ENCODE measurements at places on chromosomes 11 and 22. TPM values are rescaled to one million over a fixed set of nuclear protein-coding genes. Genes with fewer than 3 reads are reported as not detected.

SLC22A25 gene
- not detected for polyA plus RNA-seq

C22orf42 gene
- not detected for polyA plus RNA-seq

DNA sequence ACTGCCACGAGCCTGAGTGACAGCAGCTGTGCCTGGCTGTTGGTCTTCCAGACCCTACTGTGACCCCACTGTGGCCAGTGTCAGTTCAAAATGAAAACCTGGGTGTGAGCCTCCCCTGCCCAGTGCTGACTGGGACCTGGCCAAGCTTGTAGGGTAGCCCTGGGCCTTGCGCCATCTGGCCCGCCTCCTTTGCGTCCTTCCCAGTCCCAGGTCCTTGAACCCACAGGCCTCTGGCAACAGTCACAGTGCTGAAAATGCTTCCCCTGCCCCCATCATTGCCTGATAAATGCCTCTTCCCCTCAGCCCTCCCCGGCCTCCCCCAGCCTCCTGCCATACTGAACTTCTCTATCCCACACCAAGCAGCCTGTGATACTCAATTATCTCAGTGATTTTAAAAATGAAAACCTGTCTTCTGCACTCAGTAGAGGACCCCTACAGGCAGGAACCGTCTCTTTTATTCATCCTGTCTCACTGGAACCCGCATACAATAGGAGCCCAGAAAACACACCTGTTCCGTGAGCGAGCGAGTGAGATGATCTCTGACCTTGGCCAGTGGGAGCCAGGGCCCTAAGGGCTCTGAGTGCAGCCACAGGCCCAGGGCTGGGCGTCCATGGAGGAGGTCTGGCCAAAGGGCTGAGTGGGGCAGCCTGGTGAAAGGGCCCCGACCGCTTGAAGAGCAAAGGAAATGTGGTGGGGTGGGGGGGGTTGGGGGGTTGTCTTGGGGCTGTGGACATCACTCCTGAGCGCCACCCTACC, 49.7 kb upstream of the TTLL12 start:
- peak; percentile 89 for DNase-seq

SCGB1A1 gene
- polyA plus RNA-seq: not detected

DNA sequence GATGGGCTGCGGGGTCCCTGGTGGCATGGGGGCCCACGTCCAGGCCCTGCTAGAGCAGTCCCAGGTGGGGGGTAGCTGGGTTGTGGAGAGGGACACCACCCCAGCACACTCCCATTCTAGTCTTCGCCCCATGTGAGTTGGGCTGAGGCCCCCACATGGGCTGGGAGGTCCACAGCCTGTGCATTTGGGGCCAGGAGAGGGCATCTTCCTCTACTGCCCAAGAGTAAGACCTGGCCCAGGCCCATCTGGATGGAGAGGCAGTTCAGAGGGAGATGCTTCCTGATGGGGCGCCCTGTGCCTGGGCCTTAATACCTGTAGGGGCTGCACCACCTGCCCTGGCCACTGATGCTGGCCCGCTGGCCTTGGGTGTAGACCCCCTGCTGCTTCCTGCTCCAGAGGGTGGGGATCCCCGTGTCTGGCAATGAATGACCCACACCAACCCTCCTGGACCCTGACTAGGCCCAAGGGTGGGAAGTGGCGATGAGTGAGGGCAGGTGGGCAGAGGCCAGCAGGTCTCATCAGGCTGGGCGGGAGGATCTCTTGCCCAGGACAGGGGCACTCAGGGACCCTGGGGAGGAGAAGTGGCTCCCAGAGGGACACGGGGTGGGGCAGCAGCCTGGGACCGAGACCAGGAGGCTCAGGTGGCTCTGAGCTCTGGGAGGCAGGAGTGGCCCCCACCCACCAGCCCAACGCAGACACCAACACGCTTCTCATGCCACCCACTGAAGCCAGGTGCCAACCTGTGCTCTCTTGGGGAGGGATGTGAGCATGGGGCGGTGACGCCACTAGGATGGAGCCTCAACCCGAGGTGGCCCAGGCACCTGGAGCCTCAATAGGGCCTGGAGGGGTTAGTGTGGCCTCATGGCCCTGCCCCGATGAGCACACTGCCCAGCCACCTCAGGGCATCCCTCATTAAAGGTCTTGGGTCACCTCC, 17.4 kb upstream of the GNB1L start:
- DNase-seq: peak; percentile 16

DNA sequence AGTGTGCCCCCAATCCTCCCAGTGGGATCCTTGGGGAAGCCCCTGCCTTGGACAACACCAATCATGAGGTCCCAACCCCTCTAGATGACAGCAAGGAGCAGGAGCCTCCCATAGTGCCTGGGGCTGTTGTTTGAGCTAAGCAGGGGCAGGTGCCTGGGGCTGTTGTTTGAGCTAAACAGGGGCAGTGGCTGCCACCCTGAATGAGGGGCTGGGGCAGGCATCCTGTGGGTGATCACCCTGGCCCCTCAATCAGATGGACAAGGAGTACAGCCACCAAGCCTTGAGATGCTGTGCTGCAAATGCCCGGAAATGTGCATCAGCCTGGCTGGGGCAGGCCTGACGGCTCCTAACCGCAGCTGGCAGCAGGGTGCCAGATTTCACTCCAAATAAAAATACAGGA, 66.7 kb downstream of the MYEOV start:
- DNase-seq: no peak

- DNase-seq: no peak
Measured at GRCh38 chr11:3137486-3138177, 27.5 kb downstream of the OSBPL5 start.

- DNase-seq: peak; percentile 14
Measured at GRCh38 chr22:47393191-47393590, 630.7 kb downstream of the TBC1D22A start.

NPAS4 gene
- polyA plus RNA-seq: 0.11 TPM

IGF2 gene
- polyA plus RNA-seq: 44.2 TPM

MPPED2 gene
- polyA plus RNA-seq: 0.54 TPM

DNA sequence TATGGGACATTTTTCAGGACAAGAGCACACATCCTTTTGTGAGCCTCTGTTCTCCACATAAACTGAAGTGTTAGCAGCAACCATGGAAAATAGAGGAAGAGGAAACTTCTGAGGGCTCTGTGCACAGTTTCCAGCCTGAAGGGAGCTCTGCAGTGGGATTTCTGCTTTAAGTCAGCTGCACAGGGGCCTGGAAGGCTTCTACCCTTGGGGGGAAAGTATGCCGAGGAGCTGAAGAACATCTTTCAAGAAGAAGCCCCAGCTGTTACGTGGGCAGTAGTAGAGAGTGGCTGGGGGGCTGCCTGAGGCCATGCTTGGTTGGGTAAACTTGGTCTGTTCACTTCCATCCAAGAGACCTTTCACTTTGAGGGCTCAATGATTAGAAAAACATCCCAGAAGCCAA, 82.7 kb upstream of the EED start:
- no peak for DNase-seq

DNA sequence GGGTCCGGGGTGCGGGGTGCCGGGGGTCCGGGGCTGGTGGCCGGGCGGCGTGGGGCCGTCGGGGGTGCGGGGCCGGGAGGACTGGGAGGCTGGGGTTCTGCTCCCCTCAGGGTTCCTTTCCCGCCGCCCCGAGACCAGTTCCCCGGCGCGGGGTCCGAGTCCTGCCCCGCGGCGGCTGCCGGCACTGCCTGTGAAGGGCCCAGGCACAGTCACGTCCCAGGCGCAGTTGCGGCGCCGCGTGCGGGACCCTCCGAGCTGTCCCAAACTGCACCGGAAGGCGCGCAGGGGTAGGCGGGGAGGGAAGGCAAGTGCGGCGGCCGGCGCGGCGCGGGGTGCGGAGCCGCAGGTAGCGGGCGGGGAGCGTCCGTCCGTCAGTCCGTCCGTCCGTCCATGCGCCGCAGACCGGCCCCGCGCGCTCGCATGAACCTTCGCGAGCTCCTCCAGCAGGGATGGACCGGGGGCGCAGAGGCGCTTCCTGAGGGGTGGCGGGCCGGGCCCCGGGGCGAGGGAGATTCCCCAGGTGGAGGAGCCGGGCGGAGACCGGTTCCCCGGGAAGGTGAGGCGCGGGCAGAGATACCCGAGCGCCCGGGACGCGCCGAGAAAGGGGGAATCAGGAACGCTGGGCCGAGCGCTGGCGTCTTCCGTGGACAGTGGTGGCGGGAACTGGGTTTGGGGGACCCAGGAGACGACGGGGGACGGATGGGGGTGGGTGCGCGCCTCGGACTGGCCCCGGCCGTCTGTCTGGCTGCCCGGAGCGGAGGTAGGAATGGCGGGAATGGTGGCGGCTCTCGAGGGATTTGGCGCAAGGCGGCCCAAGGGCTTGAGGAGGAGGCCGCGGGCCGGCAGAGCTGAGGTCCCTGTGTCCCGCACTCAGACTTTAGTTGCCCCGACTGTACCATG, 3.1 kb upstream of the ADORA2A start:
- no peak for DNase-seq

CDC45 gene
- polyA plus RNA-seq: 0.46 TPM

SSTR3 gene
- 2.2 TPM for polyA plus RNA-seq

GRCh38 chr22:38742176-38742942, 13.4 kb downstream of the SUN2 start:
- DNase-seq: no peak

DNA sequence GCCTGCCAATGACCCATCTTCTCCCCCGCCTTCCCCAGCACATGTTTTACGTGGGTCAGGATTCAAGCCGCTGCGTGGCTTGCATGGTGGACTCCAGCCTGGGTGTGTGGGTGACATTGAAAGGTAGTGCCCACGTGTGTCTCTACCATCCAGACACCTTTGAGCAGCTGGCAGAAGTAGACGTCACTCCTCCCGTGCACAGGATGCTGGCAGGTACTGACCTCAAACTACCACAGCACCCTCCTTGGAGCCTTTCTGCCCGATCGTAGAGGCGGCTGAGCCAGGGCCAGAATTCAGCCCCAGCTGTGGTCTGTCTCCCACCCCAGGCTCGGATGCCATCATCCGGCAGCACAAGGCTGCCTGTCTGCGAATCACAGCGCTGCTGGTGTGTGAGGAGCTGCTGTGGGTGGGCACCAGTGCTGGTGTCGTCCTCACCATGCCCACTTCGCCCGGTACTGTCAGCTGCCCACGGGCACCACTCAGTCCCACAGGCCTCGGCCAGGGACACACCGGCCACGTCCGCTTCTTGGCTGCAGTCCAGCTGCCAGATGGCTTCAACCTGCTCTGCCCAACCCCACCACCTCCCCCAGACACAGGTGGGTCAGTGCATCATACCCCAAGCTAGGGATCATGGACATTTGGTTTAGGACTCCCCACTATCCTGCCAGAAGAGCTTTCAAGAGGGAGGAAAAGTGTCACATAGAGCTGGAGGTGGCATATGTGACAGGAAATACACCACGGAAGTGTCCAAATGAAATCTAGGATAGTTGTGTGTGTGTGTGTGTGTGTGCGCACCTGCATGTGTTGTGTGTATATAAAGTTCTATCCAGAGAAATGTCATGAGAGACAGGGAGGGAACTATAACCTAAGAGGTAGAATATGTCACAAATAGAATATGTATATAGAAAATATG, 10.6 kb upstream of the RELT start:
- no peak for DNase-seq

DNA sequence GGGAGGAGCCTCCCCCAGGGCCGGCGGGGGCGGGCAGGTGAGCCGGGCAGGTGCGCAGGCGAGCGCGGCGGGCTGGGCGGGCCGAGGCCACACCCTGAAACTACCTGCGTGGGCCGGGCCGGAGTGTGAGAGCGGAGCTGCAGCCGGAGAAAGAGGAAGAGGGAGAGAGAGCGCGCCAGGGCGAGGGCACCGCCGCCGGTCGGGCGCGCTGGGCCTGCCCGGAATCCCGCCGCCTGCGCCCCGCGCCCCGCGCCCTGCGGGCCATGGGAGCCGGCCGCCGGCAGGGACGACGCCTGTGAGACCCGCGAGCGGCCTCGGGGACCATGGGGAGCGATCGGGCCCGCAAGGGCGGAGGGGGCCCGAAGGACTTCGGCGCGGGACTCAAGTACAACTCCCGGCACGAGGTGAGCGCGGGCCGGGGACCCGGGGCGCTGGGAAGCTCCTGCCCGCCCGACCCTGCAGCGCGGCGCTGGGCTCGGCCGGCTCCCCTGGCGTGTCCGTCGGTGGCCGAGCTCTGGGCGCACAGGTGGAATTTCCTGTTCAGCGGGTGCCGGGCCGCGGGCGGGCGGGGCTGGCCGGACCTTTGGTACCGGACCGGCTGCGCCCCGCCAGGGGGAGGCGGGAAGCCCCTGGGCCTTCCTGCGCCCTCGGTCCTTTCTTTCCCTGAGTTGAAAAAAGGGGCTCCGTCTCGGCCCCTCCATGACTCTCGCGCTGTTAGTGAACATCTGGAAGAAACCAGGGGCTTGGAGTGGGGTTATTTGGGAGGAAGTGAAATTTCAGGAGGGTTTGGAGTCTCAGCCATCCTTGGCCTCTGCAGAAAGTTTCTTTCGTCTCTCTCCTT, at the start of gene ST14:
Gene ST14 (plus strand): TSS at position 126 of the 841 bp plus-strand sequence. CDS start 198 bp downstream, at position 324.
- no peak for DNase-seq

VPREB1 gene
- polyA plus RNA-seq: not detected

MS4A15 gene
- not detected for polyA plus RNA-seq

GRCh38 chr11:61315260-61315659, 17.6 kb downstream of the DDB1 start:
- DNase-seq: no peak

DNA sequence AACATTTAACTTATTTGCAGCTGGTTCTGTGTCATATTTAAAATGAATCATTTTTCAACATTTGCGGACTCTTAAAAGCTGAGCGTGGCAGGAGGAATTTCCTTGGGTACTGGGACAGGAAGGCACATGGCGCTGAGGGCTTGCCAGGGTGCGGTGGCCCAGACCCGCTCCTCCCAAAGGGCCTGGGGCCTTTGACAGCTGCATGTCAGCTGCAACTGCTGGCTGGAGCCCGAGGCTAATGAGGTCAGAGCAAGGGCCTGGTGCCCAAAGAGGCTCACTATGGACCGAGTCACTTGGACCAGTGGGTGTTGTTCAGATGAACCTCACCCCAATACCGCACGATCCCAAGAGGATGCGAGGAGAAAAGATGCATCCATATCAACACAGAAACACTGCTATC, 326.9 kb downstream of the CTTN start:
- no peak for DNase-seq

LDHAL6A gene
- polyA plus RNA-seq: 0.84 TPM

DNA sequence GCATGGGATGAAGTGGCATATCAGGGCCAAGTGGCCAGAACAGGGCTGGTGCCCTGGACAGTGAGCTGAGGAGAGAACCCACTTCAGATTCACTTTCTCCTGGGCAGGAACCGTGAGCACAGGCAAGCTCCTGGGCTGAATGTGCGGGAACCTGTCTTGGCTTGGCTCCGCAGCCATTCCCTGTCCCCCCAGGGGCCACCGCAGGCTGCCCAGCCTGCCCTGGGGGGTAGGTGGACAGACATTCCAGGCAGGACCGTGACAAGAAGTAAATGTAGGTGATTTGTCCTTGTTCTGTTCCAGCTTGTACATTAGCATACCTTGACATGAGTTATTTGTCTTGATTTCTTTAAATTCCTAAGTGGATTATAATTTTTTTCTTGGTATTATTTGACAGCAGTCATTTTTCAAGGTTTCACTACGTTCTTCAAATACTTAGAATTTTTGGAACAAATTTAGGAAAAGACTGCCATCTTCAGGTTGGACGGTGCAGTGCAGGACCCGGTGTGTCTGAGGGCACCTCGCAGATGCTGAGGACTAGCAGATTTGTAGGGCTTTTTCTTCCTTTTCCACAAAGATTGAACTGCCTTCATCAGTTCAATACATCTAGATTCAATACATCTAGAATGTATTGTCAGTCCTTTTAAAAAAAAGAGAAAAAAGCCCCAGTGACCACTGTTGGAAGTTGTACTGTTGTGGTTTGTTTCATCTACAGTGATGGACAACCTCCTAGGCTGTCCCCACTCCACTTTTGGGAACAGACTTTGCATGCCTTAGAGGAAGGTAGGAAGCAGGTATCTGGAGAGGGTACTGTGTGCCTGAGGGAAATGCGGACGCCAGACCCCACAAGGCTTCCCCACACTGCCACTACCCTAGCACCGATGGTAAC, 115.1 kb upstream of the RASSF10 start:
- peak; percentile 76 for DNase-seq

OR8G5 gene
- not detected for polyA plus RNA-seq

All from ovary (tissue), 10 donors.